Mesendoderm (in vitro differentiated cells): ENCODE measurements at places on chromosomes 12 and 14.

DNA sequence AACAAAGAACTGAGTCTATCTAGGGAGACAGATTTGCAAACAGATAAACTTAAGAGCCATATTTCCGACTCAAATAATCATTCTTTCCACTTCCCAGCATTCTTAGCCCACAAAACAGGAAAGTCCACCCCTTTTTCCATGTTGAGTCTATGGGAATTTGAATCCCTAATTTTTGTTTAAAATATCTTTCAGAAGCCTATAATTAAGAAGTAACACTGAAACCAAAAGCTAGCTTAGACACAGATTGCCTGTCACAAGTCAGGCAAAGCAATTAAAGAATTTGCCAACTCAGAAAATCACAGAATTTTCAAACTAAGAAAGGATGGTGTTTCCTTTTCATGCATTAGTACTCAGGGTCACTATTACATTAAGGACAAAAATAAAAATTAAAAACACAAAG lies 17.0 kb downstream of the ATP2B1 start:
- H3K36me3 ChIP-seq = no peaks in the 10 kb centered on the region
- no peak overlapping the region for H3K4me3 ChIP-seq
- no peak overlapping the region for H3K27ac ChIP-seq
- H3K27me3 ChIP-seq = no peaks in the 10 kb centered on the region
- DNase-seq = no peak

DNA sequence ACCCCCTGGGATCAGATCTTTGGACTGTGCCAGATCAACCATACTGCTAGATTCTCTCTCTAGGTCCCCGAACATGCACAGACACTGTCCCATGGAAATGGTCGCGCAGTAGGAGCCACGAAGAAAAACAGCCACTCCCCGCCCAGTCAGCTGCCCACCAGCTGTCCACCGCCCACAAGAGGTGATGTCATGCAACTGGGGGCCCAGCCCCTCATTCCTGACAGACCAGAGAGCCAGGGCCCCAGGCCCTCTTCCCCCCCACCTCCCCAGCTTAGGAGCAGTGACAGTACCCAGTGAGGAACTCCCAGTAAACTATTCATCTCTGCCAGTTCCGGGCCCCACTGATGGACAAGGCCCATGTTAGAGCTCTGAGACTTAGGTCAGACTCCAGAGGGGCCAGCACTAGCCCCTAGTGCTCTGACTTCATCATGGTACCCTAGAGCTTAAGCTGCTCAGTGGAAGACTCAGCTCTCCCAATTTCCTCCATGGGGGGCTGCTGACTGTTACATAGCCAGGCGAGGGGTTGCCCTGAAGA lies 3.7 kb upstream of the TAMALIN start:
- no peaks in the 10 kb centered on the region for H3K36me3 ChIP-seq
- H3K27ac ChIP-seq = no peak overlapping the region
- no peak for DNase-seq
- no peaks in the 10 kb centered on the region for H3K4me1 ChIP-seq

DNA sequence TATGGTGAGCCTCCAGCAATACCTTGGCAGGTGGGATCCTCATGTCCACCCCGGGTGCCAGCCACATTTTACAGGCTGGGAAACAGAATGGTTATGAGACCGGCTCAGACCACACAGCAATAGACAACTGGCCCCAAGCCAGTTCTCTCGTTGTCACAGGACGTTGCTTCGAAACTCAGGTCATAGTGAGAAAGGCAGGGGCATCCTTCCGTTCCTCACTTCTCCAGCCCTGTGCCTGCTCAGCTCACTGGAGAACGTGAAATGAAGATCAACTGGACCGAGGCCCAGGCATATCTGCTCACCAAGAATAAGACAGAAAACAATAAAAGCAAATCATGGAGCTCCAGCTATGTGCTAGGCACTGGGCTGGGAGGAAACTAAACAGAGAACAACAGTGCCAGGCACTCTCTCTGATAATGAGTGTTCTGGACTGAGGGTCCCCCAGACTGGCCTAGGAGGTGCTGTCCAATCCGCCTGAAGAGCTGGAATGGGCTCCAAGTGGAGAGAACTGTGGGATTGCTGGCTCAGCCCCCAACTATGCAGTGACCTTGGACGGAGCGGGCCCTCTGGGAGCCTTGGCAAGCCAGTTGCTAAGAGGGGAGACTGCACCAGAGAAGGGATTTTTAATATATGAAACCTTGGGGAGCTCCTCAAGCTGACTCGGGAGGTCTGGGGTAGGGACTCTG lies 18.8 kb upstream of the FAIM2 start:
- no peaks in the 10 kb centered on the region for H3K4me1 ChIP-seq
- H3K27ac ChIP-seq = no peak overlapping the region
- no peaks in the 10 kb centered on the region for H3K27me3 ChIP-seq
- DNase-seq = no peak
- no peaks in the 10 kb centered on the region for H3K36me3 ChIP-seq

DNA sequence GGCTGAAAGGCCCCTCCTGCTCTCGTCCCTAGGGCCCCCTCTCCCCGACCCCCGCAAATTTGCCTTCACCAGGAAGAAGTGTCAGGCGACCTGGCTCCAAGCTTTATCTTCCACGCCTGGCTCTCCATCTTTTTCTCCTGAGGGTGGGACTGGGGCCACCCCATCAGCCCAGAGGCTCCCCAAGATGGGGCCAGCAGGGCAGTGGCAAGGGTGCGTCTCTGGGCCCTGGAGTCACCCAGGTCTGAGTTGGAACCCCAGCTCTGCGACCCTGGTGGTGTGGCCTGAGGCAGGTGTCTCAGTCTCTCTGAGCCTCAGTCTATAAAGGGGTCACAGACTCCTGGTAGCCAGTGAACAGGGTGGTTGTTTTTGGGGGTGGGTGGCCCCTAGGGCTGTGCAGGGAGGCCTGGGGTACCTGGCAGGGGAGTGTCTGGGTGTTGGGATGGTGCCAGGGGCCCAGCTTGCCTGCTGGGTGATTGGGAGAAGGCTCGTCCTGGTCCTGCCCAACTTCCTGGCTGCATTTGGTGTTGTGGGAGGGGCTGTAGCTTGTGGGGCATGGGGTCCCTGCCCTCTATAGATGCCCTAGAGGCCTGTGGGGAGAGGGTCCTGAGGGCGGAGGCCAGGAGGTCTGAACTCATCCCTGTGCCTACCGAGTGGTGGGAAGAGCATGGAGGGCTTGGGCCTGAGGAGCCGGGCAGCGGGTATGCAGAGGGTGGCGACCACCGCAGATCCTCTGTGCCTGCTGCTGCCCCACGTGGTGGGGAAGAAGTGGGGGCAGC lies 7.6 kb downstream of the KIF26A start:
- no peak overlapping the region for H3K4me3 ChIP-seq
- no peaks in the 10 kb centered on the region for H3K36me3 ChIP-seq
- H3K27me3 ChIP-seq = no peaks in the 10 kb centered on the region
- H3K27ac ChIP-seq = no peak overlapping the region
- H3K4me1 ChIP-seq = peaks cover 18% of the 10 kb centered on the region
- no peak for DNase-seq

DNA sequence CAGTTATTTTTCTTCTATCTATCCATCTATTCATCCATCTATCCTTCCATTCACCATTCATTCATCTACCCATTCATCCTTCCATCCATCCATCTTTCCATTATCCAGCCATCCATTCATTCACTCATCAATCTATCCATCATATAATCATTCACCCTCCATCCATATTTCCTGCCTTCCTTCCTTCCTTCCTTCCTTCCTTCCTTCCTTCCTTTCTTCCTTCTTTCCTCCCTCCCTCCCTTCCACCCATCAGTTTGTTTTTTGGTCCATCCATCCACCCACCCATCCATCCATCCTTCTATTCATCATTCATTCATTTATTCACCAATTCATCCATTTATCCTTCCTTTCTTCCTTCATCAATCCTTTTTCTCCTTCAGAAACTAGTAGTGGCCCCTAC lies 34.3 kb upstream of the NOS1 start:
- H3K27ac ChIP-seq = no peak overlapping the region
- no peak for DNase-seq
- H3K4me1 ChIP-seq = no peaks in the 10 kb centered on the region
- H3K4me3 ChIP-seq = no peak overlapping the region

GRCh38 chr12:795305-795704 lies 42.9 kb downstream of the WNK1 start:
- H3K4me1 ChIP-seq = no peaks in the 10 kb centered on the region
- peak; percentile 24 for DNase-seq
- no peaks in the 10 kb centered on the region for H3K27me3 ChIP-seq
- no peak overlapping the region for H3K27ac ChIP-seq
- no peaks in the 10 kb centered on the region for H3K36me3 ChIP-seq

DNA sequence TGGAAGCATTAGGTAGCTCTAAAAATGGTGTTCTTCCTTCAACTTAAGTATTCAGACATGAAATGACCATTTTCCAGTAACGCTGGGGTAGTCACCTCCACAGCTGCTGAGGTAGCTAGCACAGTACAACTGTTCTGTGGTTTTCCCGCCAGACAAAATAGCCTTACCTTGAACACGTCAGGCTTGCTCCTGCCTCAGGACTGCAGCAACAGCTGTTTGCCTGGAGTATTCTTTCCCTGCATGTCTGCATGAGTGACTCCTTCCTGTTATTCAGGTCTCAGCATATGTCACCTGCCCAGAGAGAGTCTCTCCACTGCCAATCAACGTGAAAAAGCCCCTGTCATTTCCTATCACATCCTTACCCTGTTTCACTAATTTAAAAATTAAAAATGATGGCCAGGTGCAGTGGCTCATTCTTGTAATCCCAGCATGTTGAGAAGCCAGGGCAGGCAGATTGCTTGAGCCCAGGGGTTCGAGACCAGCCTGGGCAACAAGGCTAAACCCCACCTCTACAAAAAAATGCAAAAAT lies 37.9 kb downstream of the WDR89 start:
- peaks cover 5% of the 10 kb centered on the region for H3K36me3 ChIP-seq
- H3K4me3 ChIP-seq = no peak overlapping the region
- H3K27ac ChIP-seq = no peak overlapping the region
- no peaks in the 10 kb centered on the region for H3K4me1 ChIP-seq
- no peaks in the 10 kb centered on the region for H3K27me3 ChIP-seq
- DNase-seq = no peak

- no peak for DNase-seq
- no peaks in the 10 kb centered on the region for H3K4me1 ChIP-seq
- no peaks in the 10 kb centered on the region for H3K27me3 ChIP-seq
- H3K27ac ChIP-seq = no peak overlapping the region
- no peak overlapping the region for H3K4me3 ChIP-seq
These were observed 20.4 kb downstream of the YAF2 start for GRCh38 chr12:42217656-42218055.

DNA sequence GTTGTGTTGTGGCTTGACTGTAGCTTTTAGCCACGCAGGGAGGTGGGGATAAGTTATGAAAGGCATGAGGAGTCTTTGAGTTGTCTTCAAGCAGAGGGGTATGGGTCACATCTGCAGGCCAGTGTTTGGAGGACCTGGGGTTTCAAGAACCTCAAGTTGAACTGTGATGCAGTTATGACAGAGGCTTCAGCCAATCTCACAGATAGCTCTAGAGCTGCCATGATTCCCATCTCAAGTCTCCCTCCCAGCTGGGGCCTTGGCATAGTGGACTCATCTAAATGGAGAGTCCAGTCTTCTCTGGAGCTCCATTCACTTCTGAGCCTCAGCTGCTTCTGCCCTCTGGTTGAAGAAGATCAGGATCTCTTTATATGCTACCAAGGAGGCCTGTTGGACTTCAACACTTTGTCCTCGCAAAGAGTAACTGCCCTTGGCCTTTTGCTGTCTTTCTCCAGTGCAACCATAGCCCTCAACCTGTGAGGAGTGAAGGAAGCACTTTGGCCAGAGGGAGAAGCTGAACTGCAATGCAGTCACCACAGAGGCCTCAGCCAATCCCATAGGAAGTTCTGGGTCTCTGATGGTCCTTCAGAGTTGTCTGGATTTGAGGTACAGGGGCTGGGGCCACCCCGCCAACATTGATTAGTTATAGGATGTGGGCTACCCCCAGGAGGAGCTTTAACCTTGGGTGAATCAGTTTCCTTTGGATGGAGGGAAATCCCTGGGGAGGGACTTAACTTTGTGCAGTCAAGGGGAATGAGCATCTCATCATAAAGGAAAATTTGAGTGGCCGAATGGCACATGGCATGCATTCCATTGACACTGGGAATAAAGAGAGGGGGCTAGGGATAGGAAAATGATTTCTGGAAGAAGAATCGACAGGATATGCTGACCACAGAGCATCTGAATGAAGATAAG lies 230.5 kb downstream of the PCNX1 start:
- H3K4me3 ChIP-seq = no peak overlapping the region
- no peaks in the 10 kb centered on the region for H3K27me3 ChIP-seq
- H3K36me3 ChIP-seq = no peaks in the 10 kb centered on the region
- H3K4me1 ChIP-seq = peaks cover 2% of the 10 kb centered on the region
- H3K27ac ChIP-seq = no peak overlapping the region
- DNase-seq = no peak

DNA sequence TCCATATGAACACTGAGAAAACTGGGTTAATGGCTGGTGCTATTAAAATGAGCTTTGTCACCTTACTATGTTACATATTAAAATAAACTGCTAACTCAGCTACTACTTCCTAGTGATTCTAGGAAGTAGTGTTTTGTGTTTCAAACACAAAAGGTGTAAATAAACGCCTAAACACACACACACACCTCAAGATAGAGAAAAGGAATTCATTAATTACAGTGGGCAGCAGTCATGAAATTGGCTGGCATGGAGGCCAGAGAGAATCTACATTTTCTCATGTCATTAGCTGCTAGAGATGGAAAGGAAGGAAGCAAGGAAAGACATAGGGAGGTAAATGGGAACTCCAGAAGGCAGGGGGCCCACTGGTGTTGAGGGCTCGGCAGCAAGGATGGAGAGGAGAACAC lies 787 bp upstream of the PRMT5 start:
- DNase-seq = no peak
- no peaks in the 10 kb centered on the region for H3K27me3 ChIP-seq
- no peaks in the 10 kb centered on the region for H3K36me3 ChIP-seq
- H3K27ac ChIP-seq = no peak overlapping the region
- peak overlapping the region; percentile 41 for H3K4me3 ChIP-seq

DNA sequence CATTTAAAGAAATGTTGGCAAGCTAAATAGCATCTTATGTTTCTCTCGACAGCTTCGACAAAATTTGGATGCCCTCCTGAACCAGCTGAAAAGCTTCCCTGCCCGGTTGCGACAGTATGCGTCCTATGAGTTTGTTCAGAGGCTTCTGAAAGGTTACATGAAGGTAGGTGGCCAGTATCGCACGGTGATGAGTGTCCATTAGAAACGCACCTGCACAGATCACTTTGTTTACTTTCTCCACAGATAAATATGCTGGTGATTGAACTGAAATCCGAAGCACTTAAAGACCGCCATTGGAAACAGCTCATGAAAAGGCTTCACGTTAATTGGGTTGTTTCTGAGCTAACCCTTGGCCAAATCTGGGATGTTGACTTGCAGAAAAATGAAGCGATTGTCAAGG lies 36.5 kb downstream of the DYNC1H1 start:
- H3K27ac ChIP-seq = no peak overlapping the region
- no peak overlapping the region for H3K4me3 ChIP-seq
- H3K4me1 ChIP-seq = no peaks in the 10 kb centered on the region
- peaks cover 35% of the 10 kb centered on the region for H3K36me3 ChIP-seq

GRCh38 chr12:72139411-72139810 lies 132.8 kb upstream of the TRHDE start:
- DNase-seq = no peak
- no peaks in the 10 kb centered on the region for H3K36me3 ChIP-seq
- H3K4me3 ChIP-seq = no peak overlapping the region
- no peak overlapping the region for H3K27ac ChIP-seq
- no peaks in the 10 kb centered on the region for H3K27me3 ChIP-seq
